ENCODE measurements at places on chromosomes 16 and 17.

DNA sequence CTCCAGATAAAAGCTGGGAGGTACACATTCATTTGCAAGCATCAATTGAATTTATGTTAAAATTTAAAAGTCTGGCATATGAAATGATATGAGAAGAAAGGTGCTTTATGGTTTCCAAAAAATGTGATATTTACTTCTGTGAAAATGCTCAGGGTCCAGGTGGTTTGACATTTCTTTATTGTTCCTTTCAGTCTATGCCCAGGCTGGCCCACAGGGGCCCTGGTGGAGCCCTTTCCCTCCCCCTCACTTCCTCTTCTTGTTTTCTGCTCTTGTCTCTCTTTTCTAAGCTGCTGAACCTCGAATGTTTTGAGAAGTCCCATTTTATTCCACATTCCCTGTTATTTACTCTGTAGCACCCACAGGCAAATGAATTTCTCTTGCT, 127.8 kb downstream of the HS3ST3B1 start:
- no peak for DNase-seq

GRCh38 chr16:58019866-58020538, 5.6 kb upstream of the MMP15 start:
- no peak for DNase-seq

DNA sequence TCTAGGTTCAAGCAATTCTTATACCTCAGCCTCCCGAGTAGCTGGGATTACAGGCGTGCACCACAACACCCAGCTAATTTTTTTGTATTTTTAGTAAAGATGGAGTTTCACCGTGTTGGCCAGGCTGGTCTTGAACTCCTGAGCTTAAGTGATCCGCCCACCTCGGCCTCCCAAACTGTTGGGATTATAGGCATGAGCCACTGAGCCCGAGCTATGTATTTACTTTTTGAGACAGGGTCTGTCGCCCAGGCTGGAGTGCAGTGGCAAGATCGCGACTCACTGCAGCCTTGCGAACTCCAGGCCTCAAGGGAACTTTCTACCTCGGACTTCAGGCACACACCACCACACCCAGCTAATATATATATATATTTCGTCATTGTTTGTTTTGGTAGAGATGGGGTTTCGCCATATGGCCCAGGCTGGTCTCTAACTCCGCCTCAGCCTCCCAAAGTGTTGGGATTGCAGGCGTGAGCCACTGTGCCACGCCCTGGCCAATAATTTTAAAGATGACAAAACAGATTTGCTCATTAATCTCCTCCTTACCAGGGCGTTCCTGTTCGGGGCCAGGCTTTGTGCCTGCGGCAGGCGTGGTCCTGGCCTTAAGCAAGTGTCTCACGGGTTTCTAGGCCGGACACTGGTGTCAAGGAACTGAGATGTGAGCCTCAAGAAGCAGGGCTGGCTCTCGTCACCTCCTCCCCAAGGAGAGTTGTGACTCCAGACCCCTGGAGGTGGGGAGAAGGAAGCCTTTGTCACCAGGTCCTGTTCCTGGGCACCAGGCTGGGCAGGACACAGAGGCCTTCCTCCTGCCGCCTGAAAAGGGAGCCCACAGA, 4.3 kb upstream of the NPW start:
- DNase-seq = no peak

- DNase-seq = peak; percentile 83
Measured at GRCh38 chr17:77444984-77445759, 304.4 kb downstream of the SEC14L1 start.

- no peak for DNase-seq
Measured at GRCh38 chr16:56647641-56648431, 3.9 kb upstream of the MT1B start.

DNA sequence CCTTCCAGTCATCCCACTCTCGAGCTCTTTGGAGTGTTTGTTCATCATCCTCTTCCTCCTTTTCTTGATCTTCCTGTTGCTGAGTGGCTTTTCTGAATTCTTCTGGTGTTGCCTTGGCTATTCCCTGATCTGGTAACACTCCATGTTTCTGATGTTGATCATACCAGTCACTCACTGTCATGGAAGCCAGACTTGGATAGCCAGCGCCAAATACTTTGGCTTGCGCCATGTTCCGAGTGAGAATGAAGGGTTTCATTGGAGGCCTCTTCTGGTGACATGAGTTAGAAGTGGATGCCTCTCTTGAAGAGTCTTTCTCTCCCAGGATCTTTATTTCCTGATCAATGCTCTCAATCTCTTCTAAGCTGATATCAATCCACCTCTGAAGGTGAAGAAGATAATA, 31.2 kb downstream of the TEX14 start:
- no peak for DNase-seq

GRCh38 chr17:82235775-82236141, 6.9 kb downstream of the SLC16A3 start:
- DNase-seq = no peak

DNA sequence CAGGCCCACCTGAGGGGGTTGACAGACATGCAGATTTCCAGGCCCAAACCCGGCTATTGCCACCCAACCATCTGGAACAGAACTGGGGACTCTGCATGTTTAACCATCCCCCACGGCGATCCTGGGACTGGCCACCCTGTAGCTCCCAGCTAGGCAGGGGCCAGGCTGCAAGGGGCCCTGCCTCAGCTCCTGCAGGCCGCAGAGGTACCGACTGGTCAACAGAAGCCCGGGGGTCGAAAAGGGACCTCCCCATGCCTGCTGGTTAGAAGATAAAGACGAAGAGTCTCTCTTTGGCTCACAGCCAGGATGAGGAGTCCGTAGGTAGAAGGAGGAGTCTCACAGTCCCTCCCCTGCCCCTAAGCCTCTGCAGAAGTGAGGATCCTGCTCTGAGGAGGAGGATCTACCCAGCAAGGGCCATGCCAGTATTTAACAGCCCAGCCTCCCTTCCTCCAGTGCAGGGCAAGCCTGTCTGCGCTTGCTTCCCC, 223.4 kb upstream of the TNRC6C start:
- DNase-seq = no peak

GRCh38 chr17:64406321-64407200, 15.9 kb upstream of the PECAM1 start:
- no peak for DNase-seq

DNA sequence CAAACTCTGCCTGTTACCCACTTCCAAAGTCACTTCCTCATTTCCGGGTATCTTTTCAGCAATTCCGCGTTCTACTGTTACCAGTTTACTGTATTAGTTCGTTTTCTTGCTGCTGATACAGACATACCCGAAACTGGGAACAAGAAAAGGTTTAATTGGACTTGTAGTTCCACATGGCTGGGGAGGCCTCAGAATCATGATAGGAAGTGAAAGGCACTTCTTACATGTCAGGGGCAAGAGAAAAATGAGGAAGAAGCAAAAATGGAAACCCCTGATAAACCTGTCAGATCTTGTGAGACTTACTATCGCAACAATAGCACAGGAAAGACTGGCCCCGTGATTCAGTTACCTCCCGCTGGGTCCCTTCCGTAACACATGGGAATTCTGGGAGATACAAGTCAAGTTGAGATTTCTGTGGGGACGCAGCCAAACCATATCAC, 30.9 kb downstream of the PAFAH1B1 start:
- no peak for DNase-seq

DNA sequence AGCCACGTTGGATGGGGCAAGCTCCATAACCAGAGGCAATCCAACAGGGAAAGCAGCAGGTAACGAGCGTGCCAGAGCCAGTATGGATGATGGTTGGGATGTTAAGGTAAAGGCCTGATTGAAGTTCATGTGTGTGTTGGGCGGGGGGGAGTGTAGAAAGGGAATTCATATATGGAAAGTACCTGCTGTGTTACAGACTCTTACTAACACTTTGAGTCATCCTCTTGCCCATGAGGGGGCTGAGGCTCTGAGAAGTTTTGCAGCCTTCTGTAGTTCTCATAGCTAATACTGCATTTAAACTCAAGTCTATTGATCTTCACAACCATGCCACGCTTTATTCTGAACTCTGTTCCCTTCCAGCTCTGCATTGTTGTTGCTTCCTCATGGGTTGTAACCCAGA, 28.5 kb downstream of the SYCE1L start:
- no peak for DNase-seq

- DNase-seq = no peak
Measured at GRCh38 chr16:13348416-13348815, 447.0 kb downstream of the SHISA9 start.

- no peak for DNase-seq
Measured at GRCh38 chr16:49269201-49269600, 12.4 kb downstream of the CBLN1 start.
